GM19239 (cell line): ENCODE measurements at places on chromosomes 12 and 14.

GRCh38 chr14:100675699-100676684 is 50.7 kb upstream of the DLK1 start:
- DNase-seq = no peak

DNA sequence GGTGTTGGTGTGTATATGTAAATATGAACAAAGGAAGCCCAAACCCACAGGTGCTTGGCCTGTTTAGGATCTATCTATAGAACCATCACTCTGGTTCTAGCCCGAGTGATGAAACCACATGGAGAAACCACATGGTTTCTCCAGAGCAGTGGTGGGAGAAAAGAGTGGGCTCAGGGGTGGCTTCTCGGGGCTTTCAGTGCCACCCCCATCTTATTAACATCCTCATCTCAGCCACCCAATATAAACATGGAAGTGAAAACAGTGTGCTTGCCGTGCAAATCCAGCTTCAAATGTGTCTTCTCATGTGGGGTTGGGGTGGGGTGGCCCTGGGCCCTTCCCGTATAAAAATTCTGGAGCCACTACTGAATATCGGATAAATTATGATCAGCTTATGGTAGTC is 109.0 kb downstream of the STAB2 start:
- DNase-seq = no peak

- no peak for DNase-seq
Measured at GRCh38 chr12:6765048-6765633, 1.0 kb upstream of the PTMS start.

GRCh38 chr14:72515779-72516770 is 377.8 kb downstream of the DPF3 start:
- no peak for DNase-seq

DNA sequence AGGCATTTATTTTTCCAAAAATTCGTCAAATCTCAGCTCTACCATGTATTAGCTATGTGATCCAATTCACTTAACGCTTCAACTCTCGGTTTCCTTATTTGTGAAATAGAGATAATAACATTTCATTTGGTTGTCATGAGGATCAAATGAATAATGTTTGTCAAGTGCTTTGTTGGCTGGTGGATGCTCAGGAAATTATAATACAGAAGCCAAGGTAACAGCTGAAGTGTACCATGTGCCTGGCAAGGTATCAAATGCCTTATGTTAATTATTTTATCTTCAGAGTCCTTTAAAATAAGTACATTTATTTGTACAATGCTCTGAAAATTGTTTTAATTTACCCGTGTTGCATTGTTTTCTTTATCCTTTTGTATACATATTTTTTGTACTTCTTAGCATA is 6.1 kb upstream of the PRKCH start:
- DNase-seq = no peak

- DNase-seq = no peak
Measured at GRCh38 chr12:121524196-121524916, 56.5 kb downstream of the KDM2B start.

GRCh38 chr14:99706107-99706900 is 22.2 kb downstream of the CYP46A1 start:
- DNase-seq = no peak

GRCh38 chr12:23687947-23688346 is 261.5 kb downstream of the SOX5 start:
- DNase-seq = no peak

- DNase-seq = no peak
Measured at GRCh38 chr14:50530358-50530757, 2.0 kb downstream of the MAP4K5 start.

DNA sequence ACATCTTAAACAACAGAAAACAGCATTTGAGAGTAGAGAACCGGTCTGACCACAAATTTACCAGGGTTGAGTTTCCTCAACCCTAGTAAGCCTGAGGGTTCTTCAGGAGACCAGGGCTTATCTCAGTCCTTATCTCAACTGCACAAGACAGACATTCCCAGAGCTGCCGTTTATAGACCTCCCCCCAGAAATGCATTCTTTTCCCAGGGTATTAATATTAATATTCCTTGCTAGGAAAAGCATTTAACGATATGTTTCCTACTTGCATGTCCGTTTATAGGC is 12.3 kb downstream of the TMEM117 start:
- DNase-seq = no peak

DNA sequence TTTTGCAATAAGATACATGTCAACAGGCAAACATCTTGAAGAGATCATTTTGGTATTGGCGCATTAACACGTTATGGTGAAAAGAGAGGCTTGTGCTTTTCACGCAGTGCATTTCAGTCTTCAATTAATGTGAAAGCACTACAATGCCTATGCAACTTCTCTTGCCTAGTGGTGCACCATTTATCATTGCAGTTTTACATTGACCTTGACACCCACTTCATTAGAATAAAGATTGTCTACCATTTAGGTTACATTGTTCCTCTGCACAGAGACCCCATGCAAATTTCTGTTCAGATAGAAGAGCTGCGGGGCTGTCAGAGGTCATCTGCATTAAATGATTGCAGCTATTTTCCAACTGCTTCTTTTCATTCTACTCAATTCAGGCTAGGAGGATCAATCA is 212.2 kb upstream of the NPAS3 start:
- DNase-seq = no peak

DNA sequence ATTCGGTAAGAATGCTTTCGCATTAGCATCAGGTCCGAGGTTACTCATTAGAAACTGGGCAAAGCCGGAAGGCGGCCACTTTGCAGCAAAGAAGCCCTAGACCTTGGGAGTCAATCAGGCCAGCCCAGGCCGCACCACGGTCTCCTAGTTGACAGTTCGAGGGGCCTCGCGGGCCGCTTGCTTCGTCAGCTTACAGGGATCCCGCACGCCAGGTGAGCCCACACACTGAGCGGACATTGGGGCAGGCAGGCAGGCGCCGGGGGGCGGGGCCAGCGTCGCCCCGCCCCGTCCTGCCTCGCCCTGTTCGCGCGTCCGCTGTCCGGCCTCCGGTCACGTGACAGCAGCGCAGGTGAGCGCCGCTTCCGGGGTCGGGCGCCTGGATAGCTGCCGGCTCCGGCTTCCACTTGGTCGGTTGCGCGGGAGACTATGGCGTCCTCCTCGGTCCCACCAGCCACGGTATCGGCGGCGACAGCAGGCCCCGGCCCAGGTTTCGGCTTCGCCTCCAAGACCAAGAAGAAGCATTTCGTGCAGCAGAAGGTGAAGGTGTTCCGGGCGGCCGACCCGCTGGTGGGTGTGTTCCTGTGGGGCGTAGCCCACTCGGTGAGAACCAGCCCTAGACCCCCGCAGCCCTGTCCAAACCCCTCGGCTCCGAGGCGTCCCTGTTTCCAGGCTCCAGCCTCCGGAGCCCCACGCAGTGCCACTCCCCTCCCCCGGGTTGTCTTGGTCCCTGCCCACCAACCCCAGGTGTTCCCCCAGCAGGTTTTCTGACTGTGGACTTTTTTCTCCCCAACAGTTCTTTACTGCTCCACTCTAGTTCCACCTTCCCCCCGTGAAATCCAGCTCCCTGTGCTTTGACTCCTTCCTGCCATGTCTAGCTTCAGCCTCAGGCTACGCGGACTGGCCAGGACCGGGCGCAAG is at the start of gene PIP4K2C:
Gene PIP4K2C (plus strand): TSS at position 329 of the 918 bp plus-strand sequence. CDS start 98 bp downstream, at position 427.
- DNase-seq = peak; percentile 93

- DNase-seq = peak; percentile 48
Measured at GRCh38 chr12:110371408-110372055, 32.0 kb downstream of the ANAPC7 start.

- no peak for DNase-seq
Measured at GRCh38 chr12:79988368-79988767, 53.5 kb upstream of the PPP1R12A start.

- no peak for DNase-seq
Measured at GRCh38 chr12:89874146-89874545, 165.5 kb upstream of the ATP2B1 start.

- DNase-seq = no peak
Measured at GRCh38 chr12:25691865-25692114, 138.7 kb upstream of the LMNTD1 start.

- DNase-seq = no peak
Measured at GRCh38 chr14:60756847-60757246, 22.3 kb downstream of the MNAT1 start.

DNA sequence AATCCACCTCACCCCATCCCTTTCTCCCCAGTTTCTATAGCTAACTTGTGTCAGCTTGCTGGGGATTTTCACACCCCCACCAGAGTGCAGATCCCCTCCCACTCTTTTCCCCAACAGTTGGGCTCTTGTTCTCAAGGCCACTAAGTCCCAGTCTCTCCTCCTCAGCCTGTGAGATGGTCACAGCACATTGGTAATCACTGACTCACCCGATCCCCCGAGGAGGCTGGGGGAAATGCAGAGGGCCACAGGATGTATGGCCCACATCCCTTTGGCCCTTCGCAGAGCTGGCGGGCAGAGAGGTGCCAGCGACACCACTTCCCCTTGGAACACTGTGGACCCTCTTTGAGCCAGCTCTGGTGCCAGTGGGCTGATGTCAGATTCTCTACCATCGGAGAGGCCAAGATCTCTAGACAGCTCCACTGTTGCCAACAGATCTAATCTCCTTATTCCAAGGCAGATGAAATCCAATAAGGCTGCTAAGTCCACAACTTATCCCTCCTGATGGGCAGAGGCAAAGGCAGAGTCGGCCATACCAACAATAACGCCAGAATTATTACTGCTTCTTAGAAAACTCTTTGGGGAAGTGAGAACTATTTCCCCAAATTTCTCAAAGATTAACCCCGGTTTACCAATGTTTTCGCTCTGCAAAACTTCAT is 1.6 kb downstream of the FMNL3 start:
- no peak for DNase-seq

DNA sequence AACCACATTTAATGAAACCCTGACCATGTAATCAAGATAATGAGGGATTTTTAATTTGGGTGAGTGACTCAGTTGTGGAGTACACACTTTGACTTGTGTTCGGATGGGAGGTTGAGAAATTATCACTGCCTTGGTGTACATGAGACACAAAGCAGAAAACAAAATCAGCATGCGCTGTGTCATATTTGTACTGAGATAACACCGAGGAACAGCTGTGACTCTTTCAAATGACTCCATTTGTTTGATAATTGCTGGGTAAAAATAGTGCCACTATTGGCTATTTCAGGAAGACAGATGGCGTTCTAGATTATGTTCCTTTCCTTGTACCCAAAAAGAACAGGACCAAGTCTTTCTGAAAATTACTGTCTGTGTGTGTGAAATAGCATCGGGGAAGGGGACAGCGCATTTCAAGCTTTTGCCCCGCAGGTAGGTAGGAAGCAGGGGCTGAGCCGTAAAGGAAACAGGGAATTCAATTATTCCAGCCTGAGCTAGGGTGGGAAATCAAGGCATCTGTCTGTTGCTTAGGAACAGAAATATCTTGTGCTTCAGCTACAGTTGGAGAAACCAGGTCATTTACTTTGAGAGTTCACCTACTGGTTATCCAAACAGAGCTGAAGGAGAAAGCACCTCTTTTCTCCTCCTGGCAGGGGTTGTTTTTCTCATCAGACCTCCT is 114.3 kb downstream of the SNAPC1 start:
- DNase-seq = no peak

DNA sequence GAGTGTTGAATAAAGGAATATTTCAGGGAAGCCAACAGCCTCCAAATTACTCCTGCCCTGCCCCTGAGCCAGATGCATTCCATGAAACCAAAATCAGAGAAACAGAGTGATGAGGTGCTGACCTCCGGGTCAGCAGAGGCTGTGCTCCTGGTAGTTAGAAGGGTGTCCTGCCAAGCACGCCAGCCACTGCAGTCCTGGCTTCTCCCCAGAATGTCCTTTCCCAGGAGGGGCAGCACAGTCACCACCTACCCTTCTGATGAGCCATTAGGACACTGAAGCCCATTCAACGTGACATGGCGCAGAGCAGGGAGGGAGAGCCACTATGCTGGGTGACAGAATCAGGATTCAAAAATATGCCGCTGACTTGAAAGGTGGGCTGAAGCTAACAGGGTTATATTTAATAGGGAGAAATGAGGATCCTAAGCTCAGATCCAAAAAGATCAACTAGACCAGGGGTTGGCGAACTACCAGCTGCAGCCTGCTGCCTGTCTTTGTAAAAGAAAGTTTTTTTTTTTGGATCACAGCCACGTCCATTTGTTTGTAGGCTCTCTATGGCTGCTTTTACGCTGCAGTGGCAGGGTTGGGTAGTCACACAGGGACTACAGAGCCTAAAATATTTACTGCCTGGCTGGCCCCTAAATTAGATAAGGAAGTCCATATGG is 34.5 kb upstream of the PLEK2 start:
- no peak for DNase-seq

DNA sequence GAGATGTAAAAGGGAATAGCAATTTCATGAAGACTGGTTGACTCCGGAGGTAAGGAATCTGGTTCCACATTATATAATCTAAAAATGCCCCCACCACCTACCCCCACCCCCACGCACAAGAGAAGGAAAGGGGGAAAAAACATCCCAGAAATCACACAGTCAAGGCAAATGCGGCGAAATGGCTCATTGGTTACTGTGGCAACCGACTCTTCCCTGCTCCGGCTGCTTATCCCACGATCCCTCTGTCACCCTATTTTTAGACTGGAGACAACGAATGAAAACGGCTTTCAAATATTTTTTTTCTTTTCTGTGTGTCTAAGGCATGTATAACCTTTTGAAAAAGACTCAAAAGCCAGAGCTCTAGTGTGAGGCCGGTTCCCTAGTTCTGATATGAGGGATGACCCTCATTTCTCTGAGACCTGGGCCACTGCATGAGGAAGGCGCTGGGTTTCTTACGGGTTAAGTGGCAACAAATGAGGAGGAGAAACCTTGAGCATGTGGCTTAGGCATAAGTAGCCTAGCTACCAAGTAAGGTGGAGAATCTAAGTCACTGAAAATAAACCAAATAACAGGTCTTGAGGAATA is 148.3 kb upstream of the GRIN2B start:
- DNase-seq = no peak

DNA sequence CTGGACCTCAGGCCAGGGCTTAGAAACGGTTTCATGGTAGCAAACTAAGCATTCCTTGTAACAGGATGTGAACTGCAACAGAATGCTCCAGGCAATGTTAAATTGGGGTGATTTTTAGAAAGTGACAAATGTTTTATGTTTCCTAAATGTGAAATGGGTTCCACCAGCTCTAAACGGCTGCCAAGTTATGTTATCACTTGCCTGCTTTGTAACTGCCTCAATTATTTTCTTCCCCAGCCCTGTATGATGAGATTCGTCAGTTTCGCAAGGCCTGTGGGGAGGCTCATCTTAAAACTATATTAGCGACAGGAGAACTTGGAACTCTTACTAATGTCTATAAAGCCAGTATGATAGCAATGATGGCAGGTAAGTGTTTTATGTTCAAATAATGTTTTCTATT is 70.9 kb downstream of the DERA start:
- no peak for DNase-seq
